Testis (tissue), 5 donors: ENCODE measurements at places on chromosomes 2 and 18. TPM values are rescaled to one million over a fixed set of nuclear protein-coding genes. Genes with fewer than 3 reads are reported as not detected.
A peak's percentile ranks its signal among the peaks of the same experiment; 100 is the strongest.

TUBB8B gene
- total RNA-seq: 8.9 TPM

DNA sequence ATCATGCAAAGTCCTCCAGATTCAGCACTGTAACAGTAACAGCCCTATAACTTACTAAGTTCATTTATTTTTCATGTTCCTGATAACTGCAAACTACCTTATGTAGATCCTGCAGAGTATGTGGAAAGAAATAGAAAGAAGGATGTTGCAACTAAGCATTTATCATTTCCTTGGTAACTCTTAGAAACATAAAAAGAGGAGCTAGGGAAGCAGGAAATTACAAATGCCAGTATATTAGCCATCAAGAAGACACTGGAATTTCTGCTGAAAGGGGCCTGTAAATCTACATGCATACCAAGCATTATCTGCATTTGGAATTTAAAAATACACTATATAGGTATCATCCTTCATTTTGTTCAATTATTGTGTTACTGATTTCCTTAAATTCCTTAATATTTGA is 66.8 kb downstream of the PDE11A start:
- no peaks in the 10 kb centered on the region for H3K4me1 ChIP-seq
- no peaks in the 10 kb centered on the region for H3K36me3 ChIP-seq
- no peak overlapping the region for H3K27ac ChIP-seq

DNA sequence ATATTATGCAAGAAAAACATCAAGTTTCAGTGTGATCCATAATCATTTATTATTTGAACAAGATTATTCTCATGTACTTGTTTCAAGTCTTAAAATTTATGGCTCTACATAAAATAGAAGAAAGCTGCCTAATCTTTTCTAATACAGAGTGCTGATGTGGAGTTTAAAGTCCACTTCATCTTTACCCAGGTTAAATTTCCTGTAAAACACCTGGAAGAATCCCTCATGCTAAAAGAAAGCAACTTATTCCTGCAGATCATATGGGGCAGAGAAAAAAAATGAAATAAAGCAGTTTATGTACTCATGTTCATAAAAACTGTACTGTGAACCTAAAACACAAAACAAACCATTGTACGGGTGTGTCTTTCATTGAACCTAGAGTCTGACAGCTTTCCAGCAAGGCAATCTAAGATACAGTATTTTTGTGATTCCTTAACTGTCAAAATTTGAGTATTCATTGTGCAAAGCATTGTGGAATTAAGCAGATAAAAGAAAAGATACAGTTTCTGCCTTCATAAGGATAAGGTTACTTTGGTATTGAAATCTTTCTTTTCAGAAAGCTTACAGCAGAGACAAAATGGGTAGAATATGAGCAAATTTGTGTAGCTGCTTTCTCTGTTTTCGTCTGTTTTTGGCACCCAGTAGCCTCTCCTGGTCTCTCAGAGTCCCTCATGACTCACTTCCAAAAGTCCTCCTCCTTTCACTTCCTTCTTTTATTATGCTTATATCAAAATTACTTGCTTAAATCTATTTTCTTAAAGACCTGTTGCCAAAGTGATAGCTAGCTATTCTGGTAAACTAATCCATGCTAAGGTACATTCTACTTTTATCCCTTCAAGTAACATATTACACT is 26.9 kb upstream of the GLS start:
- H3K27ac ChIP-seq: no peak overlapping the region
- no peaks in the 10 kb centered on the region for H3K27me3 ChIP-seq
- H3K36me3 ChIP-seq: no peaks in the 10 kb centered on the region
- no peak overlapping the region for H3K4me3 ChIP-seq
- no peak for DNase-seq

MAPK4 gene
- total RNA-seq: 13.3 TPM

GRCh38 chr2:163778045-163778781 is 42.4 kb upstream of the FIGN start:
- no peak overlapping the region for H3K4me3 ChIP-seq
- no peak for DNase-seq
- H3K36me3 ChIP-seq: no peaks in the 10 kb centered on the region
- no peaks in the 10 kb centered on the region for H3K4me1 ChIP-seq

- no peak for DNase-seq
- no peak overlapping the region for H3K4me3 ChIP-seq
- no peak overlapping the region for H3K27ac ChIP-seq
- H3K36me3 ChIP-seq: no peaks in the 10 kb centered on the region
- no peaks in the 10 kb centered on the region for H3K27me3 ChIP-seq
Measured at GRCh38 chr18:68972176-68972575, 174.3 kb downstream of the CCDC102B start.

- peaks cover 3% of the 10 kb centered on the region for H3K4me1 ChIP-seq
- no peaks in the 10 kb centered on the region for H3K27me3 ChIP-seq
- H3K4me3 ChIP-seq: no peak overlapping the region
- H3K27ac ChIP-seq: no peak overlapping the region
- no peaks in the 10 kb centered on the region for H3K36me3 ChIP-seq
- DNase-seq: no peak
Measured at GRCh38 chr2:102241616-102242305, 54.9 kb downstream of the IL1RL2 start.

GRCh38 chr2:157168501-157168900 is 89.0 kb upstream of the GALNT5 start:
- DNase-seq: no peak
- H3K4me3 ChIP-seq: no peak overlapping the region
- H3K4me1 ChIP-seq: no peaks in the 10 kb centered on the region
- H3K27ac ChIP-seq: no peak overlapping the region

DLGAP1 gene
- total RNA-seq: 69.1 TPM

GRCh38 chr2:111135910-111136297 is 15.2 kb downstream of the BCL2L11 start:
- H3K36me3 ChIP-seq: no peaks in the 10 kb centered on the region
- H3K27ac ChIP-seq: no peak overlapping the region
- H3K4me1 ChIP-seq: no peaks in the 10 kb centered on the region
- no peak for DNase-seq
- no peaks in the 10 kb centered on the region for H3K27me3 ChIP-seq

DNA sequence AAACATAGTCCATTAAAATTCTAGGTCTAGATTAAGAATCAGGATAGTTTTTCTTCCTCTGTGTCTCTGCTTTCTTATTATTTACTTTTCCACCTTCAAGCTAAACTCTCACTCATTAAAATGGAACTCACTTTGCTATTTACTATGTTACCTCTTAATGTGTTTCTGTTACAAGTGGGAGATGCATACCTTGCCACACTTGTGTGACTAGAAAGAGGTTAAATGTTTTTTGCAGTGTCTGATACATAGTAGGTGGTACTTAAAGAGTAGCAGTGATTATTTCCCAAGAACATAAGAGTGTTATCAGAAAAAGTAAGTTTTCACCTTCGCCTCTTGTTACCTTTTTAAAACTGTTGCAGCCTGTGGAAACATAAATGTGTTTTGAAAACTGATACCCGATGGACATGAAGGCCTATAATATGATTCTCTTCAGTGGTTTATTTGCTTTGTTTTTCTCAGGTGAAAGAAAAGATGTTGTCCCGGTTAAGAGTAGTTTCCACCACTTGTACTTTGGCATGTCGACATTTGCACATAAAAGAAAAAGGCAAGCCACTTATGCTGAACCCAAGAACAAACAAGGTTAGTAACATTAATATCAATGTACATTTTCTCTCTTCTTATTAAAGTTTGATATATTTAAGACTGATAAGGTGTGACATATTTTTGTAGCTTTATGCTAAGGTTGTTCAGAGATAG is 16.6 kb downstream of the ME2 start:
- H3K27me3 ChIP-seq: no peaks in the 10 kb centered on the region
- no peak overlapping the region for H3K27ac ChIP-seq
- no peak for DNase-seq
- no peaks in the 10 kb centered on the region for H3K36me3 ChIP-seq
- no peak overlapping the region for H3K4me3 ChIP-seq
- H3K4me1 ChIP-seq: no peaks in the 10 kb centered on the region

CIB4 gene
- total RNA-seq: 8.7 TPM

DNA sequence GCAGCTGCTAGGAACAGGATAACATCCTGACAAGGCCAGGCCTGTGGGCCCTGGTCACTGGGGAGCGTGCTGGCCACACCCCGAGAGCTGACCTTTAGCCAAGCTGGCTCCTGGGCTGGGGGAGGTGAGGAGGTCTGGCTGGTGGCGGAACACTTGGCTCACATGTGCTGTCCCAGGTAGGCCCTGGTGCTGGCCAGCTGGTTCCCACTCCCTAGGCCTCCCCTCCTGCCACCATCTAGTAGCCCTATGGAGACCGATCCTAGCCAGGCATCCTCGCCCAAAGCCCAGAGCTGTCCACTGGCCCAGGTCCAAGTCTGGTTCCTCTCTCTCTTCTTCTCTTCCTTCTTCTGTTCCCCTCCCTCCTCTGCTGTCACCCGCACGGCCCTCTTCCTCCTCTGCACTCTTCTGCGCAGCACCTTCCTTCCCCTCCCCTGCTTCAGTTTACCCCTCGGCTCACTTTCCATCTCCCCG is 52.4 kb downstream of the TNS1 start:
- no peak for DNase-seq
- peaks cover 73% of the 10 kb centered on the region for H3K4me1 ChIP-seq
- no peaks in the 10 kb centered on the region for H3K27me3 ChIP-seq
- no peaks in the 10 kb centered on the region for H3K36me3 ChIP-seq

DNA sequence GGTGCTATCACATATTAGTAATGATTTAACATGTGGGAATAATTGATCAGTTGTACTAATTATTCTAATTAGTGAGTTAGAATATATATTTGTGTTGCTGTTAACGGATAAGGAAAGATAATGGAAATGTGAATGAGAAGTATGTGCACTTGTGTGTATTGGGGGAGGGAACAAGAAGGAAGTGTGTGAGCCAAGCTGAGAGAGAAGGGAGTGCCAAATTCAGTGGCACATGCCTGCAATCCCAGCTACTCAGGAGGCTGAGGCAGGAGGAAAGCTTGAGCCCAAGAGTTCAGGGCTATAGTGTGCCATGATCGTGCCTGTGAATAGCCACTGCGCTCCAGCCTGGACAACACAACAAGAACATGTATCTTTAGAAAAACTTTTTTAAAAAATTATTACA is 9.3 kb downstream of the BARD1 start:
- H3K36me3 ChIP-seq: no peaks in the 10 kb centered on the region
- H3K27ac ChIP-seq: no peak overlapping the region
- DNase-seq: no peak
- H3K27me3 ChIP-seq: no peaks in the 10 kb centered on the region
- H3K4me1 ChIP-seq: no peaks in the 10 kb centered on the region

- peak overlapping the region; percentile 60 for H3K27ac ChIP-seq
- DNase-seq: no peak
- peaks cover 30% of the 10 kb centered on the region for H3K4me1 ChIP-seq
- no peaks in the 10 kb centered on the region for H3K36me3 ChIP-seq
- H3K4me3 ChIP-seq: no peak overlapping the region
Measured at GRCh38 chr2:43268066-43268953, 41.9 kb upstream of the ZFP36L2 start.

GRCh38 chr2:55901941-55902340 is 21.6 kb downstream of the EFEMP1 start:
- H3K27ac ChIP-seq: no peak overlapping the region
- H3K4me3 ChIP-seq: no peak overlapping the region
- H3K4me1 ChIP-seq: no peaks in the 10 kb centered on the region
- DNase-seq: no peak

ALK gene
- 2.1 TPM for total RNA-seq

DNA sequence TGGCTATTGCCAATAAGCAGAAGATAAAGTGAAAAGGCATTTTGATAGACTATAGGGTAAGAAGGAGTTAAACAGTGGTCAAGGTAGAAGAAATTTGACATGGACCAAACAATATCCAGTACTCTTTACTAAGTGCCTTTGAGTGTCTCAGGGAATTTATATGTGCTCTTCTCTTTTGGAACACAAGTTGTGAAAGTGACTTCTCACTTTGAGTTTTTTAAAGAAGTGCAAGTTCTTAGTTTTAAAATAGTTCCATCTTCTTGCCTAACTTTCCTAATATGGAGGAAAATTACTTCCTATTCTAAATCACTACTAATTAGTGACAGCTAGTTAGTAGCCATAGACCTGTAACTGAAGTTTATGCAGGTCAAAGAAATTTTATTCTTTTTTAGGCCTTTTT is 63.4 kb downstream of the AFTPH start:
- no peaks in the 10 kb centered on the region for H3K27me3 ChIP-seq
- H3K4me3 ChIP-seq: no peak overlapping the region
- H3K27ac ChIP-seq: no peak overlapping the region
- H3K36me3 ChIP-seq: no peaks in the 10 kb centered on the region

- DNase-seq: no peak
- no peaks in the 10 kb centered on the region for H3K27me3 ChIP-seq
- H3K36me3 ChIP-seq: no peaks in the 10 kb centered on the region
- H3K4me1 ChIP-seq: no peaks in the 10 kb centered on the region
Measured at GRCh38 chr18:50696929-50697328, 122.9 kb downstream of the MRO start.

GRCh38 chr2:230816735-230817134 is 48.0 kb upstream of the ITM2C start:
- H3K27me3 ChIP-seq: no peaks in the 10 kb centered on the region
- no peak for DNase-seq
- no peak overlapping the region for H3K27ac ChIP-seq
- H3K36me3 ChIP-seq: no peaks in the 10 kb centered on the region
- no peaks in the 10 kb centered on the region for H3K4me1 ChIP-seq

GRCh38 chr2:84793641-84794040 is 87.2 kb downstream of the TRABD2A start:
- H3K27me3 ChIP-seq: no peaks in the 10 kb centered on the region
- no peak overlapping the region for H3K27ac ChIP-seq
- no peaks in the 10 kb centered on the region for H3K36me3 ChIP-seq
- no peaks in the 10 kb centered on the region for H3K4me1 ChIP-seq
- no peak for DNase-seq
- H3K4me3 ChIP-seq: no peak overlapping the region

LOXHD1 gene
- total RNA-seq: 29.6 TPM

DNA sequence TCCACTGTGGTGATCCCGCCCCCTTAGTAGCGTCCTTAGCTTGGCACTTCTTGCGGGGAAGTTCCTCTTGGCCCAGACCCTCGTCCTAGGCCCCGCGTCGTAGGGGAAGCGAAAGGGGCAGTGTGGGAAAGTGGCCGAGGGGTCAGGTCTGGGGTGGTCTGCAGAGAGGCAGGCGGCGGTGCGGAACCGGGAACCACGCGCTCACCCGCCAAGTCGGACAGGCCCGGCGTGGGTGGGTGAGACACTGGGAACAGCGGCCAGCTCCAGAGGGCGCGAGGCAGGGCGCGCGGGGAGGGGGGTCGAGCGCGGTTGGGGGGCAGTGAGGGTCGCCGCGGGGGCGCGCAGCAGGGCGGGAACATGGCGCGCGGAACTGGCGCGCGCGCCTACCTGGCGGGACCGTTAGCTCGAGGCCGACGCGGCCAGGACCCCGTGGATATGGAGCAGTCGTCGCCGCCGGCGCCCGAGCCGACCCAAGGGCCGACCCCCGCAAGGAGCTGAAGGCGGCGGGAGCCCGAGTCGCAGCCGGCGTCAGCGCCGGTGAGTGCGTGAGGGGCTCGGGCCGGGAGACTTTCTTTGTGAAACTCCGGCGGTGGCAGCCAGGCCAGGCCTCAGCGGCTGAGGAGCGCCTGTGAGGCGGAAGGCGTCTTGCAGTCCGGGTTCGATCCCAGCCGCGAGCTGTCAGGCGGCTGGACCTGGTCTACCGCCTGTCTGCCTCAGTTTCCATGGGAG is 2896.7 kb upstream of the TEKT4 start:
- no peak overlapping the region for H3K27ac ChIP-seq
- no peak overlapping the region for H3K4me3 ChIP-seq
- H3K4me1 ChIP-seq: no peaks in the 10 kb centered on the region
- no peaks in the 10 kb centered on the region for H3K27me3 ChIP-seq
- no peaks in the 10 kb centered on the region for H3K36me3 ChIP-seq

- no peaks in the 10 kb centered on the region for H3K36me3 ChIP-seq
- no peak overlapping the region for H3K27ac ChIP-seq
- H3K4me1 ChIP-seq: no peaks in the 10 kb centered on the region
- no peak overlapping the region for H3K4me3 ChIP-seq
Measured at GRCh38 chr2:99805930-99806476, 316.2 kb upstream of the REV1 start.

GRCh38 chr2:240407090-240407489 is 28.4 kb upstream of the GPC1 start:
- H3K4me1 ChIP-seq: no peaks in the 10 kb centered on the region
- no peak overlapping the region for H3K4me3 ChIP-seq
